ENCODE measurements at places on chromosomes 5 and 9.

DNA sequence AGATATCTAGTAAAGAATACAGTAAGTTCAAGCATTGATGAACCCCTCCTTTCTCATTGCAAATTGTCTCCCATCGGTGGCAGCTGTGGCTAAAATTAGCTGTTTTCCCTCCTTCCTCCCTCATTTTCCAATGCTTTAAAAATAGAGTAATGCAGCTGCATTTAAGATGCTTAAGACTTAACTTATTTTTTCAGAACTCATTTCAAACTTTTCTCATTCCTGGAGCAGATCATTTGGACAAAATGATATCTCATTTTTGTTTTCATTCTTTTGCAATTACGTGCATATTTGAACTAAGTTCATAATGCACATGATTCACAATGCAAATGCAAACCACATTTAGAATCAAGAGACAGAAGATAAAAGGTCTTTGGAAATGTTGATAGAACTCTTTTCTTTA, 14.6 kb downstream of the HSPB3 start:
- no peak for DNase-seq

DNA sequence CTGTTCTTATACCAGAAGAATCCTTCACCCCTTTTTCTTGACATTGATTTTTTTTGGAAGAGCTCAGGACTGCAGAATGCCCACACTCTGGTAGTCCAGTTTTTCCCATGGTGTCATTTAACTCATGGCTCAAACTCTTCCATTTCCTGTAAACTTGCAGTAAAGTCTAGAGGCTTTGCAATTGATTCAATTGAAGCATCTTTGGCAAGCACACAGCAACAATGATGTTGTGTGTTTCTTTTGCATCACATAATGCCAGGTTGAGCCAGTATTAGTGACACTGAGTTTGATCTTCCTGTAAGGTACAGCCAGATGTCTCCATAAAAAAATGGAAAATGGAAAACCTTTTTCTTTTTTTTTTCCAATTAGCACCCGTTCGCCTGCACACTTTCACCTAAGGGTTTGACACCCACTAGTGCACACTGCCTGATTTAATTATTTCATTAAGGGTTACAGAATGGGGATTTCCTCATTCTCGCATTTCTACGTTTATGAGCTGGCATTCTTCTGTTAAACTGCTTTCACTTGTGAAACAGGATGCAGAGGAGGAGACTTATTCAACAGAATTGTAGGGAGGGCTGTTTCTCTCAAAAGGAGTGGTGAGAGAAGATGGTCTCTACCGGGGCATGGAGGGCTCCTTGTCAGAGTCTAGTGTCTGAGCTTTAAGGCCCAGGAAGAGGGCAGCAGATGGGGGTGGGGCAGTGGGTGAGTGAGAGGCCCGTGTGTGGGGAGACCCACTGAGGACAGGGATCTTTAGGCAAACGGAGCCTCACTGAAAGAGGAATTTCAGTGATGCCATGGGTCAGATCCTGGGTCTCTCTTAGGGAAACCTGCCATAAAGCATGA, 2.2 kb upstream of the S1PR3 start:
- no peak for DNase-seq

DNA sequence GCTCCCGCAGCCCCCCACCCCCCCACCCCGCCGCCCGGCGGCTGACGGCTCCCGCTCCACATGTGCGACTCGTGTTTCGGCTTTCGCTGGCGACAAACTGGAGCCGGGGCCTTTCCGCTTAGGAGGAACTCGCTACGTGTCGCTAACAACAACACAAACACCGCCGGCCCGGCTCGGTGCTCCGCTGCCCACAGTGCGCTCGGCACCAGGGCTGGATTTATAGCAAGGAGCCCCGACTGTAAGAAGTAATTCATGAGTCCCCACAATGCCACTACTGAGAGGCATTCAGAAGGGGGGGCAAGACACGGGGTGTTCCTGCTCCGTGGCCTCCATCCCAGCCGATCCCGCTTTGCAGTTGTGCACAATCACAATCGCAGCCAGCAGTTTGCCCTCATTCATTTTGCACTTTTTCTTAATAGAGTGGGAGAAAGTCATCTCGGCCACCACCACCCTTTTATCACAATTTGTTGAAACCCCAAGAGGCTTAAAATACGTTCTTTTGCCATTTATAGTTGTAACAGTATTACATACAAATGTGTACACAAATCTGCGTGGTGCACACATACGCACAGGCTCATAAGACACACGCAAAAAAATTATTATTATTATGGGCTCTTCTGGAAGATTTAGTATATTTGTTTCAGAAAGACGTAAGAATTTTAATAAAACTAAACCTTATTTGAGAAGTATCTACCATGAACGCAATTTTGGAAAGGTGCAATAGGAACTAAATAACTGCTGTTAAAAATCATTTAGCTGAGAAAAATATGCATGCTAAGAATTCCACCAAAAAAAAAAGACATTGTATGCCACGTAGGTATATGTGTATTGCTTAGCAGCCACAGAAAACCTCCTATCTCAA, 48.1 kb downstream of the EBF1 start:
- peak; percentile 47 for DNase-seq

GRCh38 chr9:87657893-87658292, 68.0 kb upstream of the CTSL start:
- no peak for DNase-seq

- no peak for DNase-seq
Observed at GRCh38 chr9:35758475-35759050, 4.5 kb upstream of the MSMP start.

DNA sequence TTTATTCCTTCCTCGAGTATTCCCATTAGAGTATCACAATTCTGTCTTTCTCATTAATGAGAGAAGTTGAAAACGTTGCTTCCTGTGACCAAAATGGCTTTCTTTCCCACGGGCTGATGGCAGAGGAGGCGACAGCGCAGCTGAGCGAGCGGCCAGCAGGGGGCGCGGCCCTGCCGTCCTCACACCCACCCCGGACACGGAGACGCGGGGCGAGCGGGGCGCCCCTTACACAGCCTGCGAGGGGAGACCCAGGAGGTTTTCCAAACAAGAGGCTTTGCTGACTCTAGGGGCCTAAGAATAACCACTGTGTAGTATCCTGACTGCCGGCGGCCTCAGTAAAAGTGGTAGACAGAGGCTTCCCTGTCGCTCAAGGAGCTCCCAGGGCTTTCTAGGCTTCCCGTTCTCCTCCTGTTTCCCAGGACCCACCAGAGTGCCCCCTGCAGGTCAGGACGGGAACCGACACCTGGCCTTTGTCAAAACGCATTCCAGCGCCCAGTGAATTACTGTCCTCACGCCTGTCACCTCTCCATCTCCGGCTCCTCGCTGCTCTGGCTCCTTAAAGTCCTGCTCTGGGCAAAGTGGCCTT, 27.3 kb upstream of the FGF1 start:
- DNase-seq: peak; percentile 94

GRCh38 chr5:117889596-117889995, 1098.8 kb downstream of the DTWD2 start:
- no peak for DNase-seq

DNA sequence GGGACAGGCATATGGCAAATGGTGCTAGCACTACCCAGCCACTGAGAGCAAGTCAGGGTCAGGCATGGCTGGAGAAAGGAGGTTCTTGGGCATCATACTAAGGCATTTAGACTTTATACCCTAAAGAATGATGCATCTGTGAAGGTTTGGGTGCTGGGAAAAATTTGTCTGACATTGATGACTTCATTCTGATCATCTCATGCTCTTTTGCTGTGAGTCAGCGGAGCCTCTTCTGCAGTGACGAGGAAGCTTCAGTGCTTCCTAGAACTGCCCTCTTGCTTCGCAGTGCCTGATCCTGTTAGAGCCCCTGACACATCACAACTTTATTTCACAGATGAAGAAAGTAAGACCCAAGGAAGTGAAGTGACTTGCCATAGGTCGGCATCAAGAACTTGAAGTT, 266.6 kb upstream of the GAS1 start:
- DNase-seq: no peak

DNA sequence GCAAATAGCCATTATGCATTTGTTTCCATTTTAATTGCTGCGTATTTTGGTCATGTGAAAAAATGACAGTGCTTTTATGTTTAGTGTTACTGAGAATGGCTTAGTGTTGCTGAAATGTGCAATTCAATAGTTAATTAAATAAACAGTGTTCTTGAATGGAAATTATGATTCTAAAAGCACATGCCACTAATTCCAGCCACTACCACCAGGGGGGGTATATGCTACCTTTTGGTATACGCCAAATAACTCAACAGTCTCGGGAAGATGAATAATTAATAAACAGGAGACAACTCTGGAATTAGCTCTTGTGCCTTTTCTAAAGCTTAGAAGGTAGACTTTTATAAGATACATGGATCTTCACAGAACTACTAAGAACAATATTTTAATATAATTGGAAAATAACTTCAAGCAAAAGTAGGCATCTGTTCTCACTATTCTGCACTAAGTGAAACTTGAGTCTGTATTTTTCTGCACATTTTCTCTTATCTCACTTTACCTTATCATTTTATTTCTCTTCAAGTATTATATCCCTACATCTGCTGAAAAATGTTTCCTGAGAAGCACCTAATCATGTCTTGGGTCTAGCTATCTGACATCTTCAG, 83.5 kb upstream of the MINAR2 start:
- DNase-seq: peak; percentile 76

DNA sequence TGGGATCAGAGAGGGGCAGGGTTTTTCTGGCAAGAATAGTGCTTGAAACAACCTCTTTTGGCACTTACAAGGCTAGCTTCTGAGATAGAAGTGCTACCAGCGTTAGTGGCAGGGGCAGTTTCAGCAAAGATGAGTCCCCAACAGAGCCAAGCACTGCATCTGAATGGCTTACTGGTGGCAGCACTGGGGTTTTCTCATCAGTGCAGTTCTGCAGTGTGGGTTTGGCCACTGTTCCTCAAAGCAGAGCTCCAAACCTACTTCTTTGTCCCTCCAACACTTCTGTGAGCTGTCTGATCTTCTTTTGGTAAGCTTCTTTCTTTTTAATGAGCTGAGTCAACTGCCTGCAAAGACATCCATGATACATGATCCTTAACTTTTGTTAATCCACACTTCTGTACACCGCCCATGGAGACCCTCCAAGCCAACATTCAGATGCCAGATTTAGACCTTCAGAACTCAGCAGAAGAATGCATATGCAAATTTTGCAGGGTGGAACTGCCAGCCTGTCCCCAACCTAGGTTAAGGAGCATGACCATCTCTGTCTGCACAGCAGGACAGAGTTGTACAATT, 29.9 kb upstream of the FSTL4 start:
- DNase-seq: no peak

- DNase-seq: no peak
Observed at GRCh38 chr5:54882841-54883240, 102.6 kb downstream of the ESM1 start.

DNA sequence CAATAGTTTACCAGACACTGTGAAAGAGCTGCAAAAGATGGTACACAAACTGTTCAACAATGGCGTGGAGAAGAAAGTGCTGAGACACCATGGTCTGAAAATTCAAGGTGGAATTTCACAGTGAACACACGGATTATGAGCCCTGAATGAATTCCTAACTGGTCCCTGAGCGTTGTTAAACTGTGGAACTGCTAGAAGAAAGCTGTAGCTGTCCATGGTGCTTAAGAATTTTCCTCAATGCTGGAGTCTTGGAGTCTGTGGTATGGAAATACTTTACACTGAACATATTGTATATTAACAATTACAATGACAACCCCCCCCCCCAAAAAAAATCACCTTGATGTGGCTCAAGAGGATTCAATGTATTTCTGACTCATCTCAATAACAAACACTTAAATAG, 68.5 kb downstream of the SLC24A2 start:
- peak; percentile 16 for DNase-seq

DNA sequence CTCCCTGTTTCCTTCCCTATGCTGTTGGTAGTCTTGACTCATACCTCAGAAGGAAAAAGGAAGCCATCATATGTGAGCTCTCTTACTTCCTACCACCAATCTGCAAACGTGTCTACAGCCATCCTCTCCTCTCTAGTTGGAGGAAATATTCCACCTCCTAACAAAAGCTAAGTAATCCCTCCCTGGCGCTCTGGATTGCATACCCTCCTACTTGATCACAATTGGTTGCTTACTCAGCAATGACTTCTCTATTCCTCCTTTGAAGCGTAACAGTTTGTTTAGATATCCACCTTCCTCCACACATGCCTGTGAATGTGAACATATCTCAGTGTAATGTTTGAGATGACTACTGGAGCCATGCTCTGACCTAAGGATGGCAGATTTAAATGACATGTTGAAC, 18.2 kb downstream of the RUSC2 start:
- DNase-seq: no peak

- no peak for DNase-seq
Observed at GRCh38 chr9:134182554-134183085, 18.3 kb upstream of the RNU6ATAC start.

DNA sequence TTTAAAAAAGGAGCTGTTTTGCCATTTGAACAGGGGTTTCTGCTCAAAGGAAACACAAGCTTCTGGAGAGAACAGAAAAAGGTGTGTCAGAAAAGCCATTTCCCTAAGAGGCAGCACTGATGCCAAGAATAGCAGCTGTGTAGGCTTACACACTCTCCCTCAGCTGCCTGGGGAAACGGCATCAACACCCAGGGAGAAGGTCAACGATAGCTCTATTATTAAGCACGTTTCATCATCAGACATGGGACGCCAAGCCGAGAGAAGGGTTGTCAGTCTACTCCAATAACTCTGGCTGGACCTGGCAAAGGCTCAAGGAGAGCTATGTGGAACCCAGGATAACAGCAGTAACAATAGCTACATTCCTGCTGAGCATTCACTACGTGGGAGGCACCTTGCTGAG, 314.2 kb downstream of the CDK5RAP2 start:
- DNase-seq: peak; percentile 30

- no peak for DNase-seq
Observed at GRCh38 chr5:17123010-17123409, 94.4 kb upstream of the BASP1 start.

- no peak for DNase-seq
Observed at GRCh38 chr5:96741106-96741505, 66.6 kb downstream of the ERAP1 start.

DNA sequence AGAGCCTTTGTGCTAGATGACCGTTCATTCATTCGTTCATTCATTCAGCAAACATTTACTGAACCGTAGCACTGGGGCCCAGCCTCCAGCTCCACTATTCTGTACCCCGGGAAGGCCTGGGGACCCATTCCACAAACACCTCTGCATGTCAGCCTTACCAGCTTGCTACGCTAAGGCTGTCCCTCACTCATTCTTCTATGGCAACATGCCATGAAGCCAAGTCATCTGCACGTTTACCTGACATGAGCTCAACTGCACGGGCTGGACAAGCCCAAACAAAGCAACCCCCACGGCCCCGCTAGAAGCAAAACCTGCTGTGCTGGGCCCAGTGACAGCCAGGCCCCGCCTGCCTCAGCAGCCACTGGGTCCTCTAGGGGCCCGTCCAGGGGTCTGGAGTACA, 6.0 kb downstream of the CEL start:
- DNase-seq: no peak
